ENCODE measurements at places on chromosomes 3 and 15. TPM values are rescaled to one million over a fixed set of nuclear protein-coding genes. Genes with fewer than 3 reads are reported as not detected.
A peak's percentile ranks its signal among the peaks of the same experiment; 100 is the strongest.

The PLA2G4E gene
- polyA plus RNA-seq = not detected

The RAB6B gene
- polyA plus RNA-seq = 3.0 TPM

The GOLGA8G gene
- not detected for polyA plus RNA-seq

The PPP1R14D gene
- polyA plus RNA-seq = not detected

The CLDND1 gene
- 73.8 TPM for polyA plus RNA-seq

The MAPKAPK3 gene
- polyA plus RNA-seq = 34.9 TPM

The COL8A1 gene
- polyA plus RNA-seq = 213 TPM

The CRTAP gene
- 376 TPM for polyA plus RNA-seq

The CRYBG3 gene
- polyA plus RNA-seq = 4.1 TPM

The ANKRD63 gene
- polyA plus RNA-seq = not detected

The NR1I2 gene
- not detected for polyA plus RNA-seq

DNA sequence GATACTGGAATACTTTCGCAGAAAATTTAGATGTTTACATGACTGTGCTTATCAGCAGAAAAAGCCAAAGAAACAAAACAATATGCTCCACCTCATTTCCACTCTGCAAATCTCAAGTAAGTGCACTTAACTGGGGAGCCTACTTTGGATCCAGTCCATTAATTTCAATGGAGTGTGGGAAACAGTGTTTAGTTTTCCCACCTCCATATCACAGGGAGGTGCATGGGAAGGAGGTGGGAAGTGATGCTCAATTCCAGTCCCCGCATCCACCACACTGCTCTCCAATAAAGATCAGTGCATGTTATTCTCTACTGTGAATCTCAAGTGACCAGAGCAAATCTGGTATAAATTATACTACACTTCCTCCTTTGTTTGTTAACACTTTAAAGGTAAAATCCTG, 2.9 kb downstream of the NEDD4 start:
- DNase-seq = no peak

GRCh38 chr3:4078903-4079302, 224.3 kb upstream of the SETMAR start:
- no peak for DNase-seq

- no peak for DNase-seq
Observed at GRCh38 chr3:74824366-74824765, 209.9 kb upstream of the CNTN3 start.

- no peak for DNase-seq
Observed at GRCh38 chr3:127975153-127976029, 60.4 kb downstream of the KBTBD12 start.

GRCh38 chr3:117547956-117548550, 838.5 kb downstream of the TUSC7 start:
- no peak for DNase-seq

DNA sequence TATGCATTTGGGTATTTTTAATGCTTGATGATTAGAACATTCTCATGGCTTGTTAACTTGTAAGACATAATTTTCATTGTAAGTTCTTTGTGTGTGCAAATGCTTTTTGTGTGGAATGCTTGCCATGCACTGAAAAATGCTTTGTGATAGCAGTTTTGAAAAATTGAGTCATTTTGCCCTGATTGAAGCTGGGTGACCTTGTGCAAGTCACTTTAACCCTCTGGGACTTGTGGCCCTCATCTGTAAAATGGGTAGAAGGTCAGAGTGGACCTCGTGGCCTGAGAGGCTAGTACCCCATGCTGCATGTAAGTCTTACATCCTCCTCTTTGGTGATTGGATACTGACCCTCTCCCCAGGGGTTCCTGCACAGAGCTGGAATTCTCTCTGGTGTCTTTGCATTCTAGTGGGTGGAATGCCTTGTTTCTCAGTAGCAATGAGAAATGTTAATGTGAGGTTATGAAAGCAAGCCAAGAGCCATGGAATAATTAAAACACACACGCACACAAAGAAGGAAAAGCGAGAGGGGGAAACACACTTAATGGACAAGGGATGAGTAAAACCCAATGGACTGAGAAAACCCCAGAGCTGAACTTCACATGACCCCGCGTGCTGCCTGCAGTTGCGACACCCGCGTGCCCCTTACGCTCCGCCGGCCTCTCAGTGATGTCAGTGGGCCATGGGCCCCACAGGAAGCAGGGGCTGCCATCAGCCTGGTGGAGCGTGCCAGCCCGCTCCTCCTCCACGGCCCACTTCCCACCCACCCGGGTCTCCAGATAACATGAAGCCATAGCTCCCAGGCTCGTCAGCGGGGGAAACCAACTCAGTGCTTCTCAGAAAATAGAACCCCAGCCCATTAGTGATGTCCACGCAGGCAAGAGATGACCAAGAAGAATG, 44.0 kb downstream of the SMAD3 start:
- DNase-seq = peak; percentile 81

- DNase-seq = peak; percentile 20
Observed at GRCh38 chr3:184663756-184664155, 48.1 kb downstream of the MAGEF1 start.

GRCh38 chr3:158539414-158540014, 31.5 kb upstream of the MLF1 start:
- peak; percentile 7 for DNase-seq

- DNase-seq = no peak
Observed at GRCh38 chr15:83854321-83854720, 200.4 kb downstream of the ADAMTSL3 start.

- DNase-seq = no peak
Observed at GRCh38 chr15:55685286-55685685, 57.7 kb downstream of the PRTG start.

- peak; percentile 58 for DNase-seq
Observed at GRCh38 chr3:156477323-156477722, 77.6 kb downstream of the SSR3 start.

- peak; percentile 71 for DNase-seq
Observed at GRCh38 chr3:178671791-178672190, 135.6 kb downstream of the KCNMB2 start.

- no peak for DNase-seq
Observed at GRCh38 chr15:30979457-30979856, 12.0 kb downstream of the MTMR10 start.

DNA sequence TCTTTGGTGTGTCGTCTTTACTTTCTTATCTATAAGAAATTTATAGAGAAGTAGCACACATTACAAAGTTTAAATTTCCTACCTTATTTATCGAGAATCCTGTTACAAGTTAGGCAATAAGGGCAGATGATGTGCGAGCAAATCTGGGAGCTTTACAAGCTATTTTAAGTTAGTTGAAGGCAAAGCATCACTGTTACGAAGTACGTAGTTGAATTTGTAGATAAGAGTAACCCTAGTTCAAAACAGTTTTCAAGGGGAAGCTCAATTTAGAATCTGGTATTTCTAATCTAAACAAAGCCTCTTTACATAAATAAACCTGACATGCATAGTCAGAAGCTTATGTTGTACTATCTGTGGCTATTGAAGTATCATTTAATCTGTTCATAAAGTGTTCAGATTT, 8.4 kb downstream of the KBTBD8 start:
- no peak for DNase-seq

DNA sequence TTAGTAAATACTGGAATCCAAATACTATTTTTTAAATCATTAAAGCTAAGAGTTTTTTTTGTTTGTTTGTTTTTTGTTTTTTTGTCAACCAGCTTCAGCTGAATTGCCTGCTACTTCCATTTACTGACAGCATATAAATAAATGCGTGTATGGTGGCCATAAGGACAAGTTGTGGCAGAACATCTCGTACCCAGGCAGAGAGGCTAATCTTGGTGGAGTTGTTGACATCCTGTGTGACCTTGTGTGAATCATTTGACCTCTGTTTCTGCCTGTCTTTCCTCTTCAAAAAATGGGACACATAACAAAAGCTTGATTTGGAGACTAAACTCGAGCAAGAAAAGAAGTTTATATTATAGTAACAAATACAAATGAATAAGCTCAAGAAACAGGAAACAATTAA, 734.2 kb downstream of the MCTP2 start:
- no peak for DNase-seq

DNA sequence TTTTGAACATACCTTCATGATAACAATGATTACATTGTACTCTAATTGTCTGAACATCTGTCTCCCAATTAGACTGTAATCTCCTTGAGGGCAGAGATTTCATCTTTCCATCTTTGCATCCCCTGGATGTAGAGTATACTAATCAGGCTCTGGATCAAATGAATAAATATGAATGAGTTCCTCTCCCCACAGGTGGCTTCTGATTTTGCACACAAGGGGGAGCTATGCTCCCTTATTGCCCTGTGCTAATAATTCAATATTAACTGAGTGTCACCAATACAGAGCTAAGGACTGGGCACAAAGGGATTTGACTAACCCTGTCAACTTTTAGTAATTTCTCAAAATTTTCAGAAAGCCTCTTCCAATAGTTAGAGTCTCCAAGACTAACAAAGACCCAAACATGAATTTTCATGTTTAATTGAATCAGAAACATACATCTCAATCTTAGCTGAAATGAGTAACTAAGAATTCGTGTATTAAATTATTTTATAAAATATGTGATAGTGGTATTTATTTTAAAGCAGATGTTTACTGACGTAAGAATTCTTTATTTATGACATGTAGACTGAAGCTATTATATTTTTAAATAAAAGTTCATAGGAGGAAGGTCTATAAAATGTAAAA, 3.0 kb downstream of the DUOXA1 start:
- no peak for DNase-seq

DNA sequence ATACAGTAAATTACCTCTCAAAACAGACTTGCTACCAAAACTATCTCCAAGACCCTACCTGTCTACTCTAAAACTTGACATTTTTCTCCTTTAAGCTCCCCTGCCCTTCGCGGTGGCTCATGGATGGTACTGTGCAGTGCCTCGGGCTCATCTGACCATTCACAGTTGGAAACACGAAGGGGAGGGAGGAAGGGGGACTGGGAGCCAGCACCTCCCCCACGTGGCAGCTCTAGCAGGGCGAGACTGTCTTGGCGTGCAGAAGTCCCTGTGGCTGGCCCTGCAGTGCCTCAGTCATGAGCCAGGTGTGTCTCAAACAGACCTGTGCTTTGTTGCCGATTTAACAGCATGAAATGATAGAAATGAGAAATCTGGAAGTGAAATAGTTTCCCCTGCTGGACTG, 372.0 kb downstream of the GABRG3 start:
- no peak for DNase-seq
